ENCODE measurements at places on chromosomes 16 and 17.

DNA sequence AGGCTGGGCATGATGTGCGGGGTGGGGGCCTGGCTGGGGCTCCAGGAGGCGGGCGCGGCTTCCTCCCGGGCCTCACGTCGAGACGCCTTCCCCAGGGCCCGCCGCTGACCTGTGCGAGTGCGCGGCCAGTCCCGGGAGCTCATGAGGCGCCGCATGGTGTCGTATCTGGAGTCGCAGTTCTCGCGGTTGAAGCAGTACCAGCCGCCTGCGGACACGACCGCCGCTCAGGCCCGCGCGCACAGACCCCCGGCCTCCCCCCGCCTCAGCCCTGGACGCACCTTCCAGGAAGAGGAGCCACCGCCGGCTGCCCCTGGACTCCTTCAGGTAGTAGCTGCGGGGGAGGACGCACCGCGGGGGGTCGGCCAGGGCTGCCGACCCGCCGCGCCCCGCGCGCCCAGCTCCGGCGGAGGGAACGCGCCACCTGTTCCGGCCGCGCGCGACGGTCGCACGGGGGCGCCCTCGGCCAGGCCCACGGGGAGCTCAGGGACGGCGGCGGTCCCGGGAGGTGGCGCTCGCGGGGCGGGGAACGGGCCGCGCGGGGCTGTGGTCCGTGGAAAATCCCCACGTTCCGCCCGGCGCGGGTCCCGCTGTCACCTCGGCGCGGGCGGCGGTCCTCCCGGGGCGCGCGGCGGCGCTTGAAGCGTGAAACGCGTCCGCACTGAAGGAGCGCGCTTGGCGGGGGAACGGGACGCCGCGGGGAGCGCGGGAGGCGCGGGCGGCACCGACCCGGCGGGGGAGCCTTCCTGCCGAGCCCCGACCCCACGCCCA is 1.4 kb downstream of the NOTUM start:
- peak; percentile 86 for DNase-seq

DNA sequence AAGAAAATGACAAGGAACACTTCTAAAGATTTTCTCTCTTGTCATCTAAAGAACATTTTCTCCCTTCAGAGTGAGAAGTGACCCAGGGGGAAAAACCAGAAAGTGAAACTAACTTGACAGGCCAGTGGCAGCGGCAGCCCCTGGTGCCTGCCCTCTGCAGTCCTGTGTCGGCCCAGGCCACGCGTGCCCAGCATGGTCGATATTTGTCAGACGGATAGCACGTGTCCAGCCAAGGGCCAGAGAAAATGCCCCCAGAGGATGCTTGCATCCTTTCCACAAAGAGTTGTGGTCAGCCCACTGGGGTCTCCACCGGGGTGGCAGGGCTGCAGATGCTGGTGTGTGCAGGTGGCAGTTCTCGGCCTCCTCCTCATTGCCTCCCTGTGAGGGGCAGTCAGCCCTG is 176.6 kb downstream of the RAB11FIP4 start:
- DNase-seq = no peak

DNA sequence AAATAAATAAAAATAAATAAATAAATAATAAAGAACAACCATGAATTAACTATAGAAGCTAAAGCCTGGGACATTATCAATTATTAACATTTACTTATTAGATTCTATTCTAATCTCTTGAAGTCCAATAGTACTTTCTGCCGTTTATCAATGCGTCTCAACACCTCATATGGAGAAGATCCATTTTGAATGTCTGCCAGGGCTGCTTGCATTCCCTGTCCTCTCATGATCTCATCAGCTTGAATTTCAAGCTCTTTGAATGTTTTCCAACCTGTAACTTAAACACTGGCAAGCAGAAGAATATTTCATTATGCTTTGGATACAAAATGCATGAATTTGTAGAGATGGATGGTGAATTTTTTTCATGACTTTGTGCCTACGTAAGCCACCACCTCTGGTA is 191.9 kb upstream of the ANKFN1 start:
- no peak for DNase-seq

- no peak for DNase-seq
Measured at GRCh38 chr16:74836111-74836671, 61.6 kb upstream of the FA2H start.

DNA sequence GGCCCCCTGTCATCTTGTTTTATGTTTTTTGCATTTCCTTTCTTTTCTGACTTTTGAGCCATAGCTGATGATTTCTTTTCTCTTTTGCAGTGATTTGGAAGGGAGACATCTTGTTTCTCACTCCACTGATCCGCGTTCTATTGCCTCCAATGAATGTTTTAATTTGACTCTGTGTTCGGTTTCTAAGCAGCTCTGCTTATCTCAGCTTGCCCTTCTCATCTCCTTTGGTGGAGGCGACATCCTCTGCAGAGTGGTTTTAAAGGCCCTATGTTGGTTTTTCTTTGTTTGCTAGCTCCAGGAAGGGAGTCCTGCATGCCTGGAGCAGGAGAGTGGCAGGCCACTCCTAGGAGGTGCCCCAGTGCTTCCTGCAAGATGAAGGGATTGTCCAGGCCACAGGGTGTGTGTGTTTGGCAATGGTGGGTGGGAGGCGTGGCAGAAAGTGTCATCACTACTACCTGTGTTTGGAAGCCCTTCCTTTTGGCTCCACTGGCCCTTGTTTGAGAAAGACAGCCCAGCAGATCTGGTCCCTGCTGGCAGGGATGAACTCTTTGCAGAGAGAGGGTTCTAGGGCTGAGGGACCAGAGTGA is 13.6 kb downstream of the SMPD3 start:
- DNase-seq = no peak

DNA sequence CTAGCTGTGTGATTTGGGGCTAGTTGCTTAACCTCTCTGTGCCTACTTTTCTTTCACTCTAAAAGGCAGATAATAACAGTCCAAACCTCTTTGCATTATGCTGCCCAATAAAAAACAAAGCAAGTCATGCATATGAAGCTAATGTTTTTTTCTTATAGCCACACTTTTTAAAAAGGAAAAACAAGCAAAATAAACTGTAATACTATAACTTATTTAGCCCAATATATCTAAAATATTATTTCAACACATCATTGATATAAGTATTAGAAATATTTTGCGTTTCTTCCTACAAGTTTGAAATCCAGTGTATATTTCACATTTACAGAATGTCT is 22.4 kb downstream of the ANKRD40 start:
- no peak for DNase-seq

DNA sequence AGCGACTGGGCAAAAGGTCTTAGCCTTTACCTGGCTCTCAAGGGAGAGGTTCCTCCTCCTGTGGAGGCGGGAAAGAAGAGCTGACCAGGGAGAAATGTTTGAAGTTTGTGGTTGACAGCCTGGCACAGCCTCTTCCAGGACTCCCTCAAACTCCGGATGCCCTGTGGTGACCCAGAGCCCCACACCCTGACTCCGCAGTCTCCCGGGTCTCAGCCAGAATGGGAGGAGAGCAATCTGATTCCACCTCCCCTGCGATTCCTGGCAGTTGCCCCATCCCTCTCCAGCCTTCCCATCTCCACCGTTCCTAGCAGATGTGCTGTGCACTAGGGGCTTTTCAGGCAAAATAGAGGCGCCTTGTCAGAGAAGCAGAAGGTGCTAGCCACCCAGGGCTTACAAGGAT is 5.5 kb upstream of the DNAI2 start:
- no peak for DNase-seq

GRCh38 chr17:30477774-30478115 is 537 bp downstream of the GOSR1 start:
- DNase-seq = no peak

DNA sequence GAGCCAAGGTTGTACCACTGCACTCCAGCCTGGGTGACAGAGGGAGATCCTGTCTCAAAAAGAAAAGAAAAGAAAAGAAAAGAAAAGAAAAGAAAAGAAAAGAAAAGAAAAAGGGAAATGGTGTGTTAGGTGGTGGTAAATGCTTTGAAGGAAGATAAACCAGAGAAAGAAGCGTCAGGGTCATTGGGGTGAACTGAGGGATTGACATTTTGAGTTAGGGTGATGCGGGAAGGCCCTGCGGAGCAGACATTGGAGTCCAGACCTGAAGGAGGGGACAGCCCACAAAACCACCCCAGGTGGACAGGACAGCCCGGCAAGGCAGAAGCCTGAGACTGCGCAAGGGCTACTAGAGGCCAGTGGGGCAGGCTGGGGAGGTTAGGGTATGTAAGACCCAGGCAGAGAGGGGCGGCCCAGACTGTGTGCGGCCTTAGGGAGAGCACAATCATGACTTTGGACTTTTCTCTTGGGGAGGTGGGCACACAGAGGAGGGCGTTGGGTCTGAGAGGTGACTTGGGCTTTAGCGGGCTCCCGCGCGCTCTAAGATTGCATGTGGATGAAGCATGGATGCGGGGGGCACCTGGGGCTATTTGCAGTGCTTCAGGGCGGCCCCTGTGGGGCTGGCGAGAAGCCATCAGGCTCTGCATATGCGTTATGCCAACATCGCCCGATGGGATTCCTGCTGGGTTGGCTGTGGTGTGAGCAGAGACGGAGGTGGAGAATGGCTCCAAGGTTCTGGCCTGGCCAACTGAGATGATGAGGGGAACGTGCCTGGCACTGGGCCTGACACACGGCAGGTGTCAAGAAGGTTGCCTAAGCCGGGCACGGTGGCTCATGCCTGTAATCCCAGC is 3.3 kb upstream of the GAA start:
- DNase-seq = no peak

- DNase-seq = no peak
Measured at GRCh38 chr16:22924492-22924891, 110.5 kb downstream of the HS3ST2 start.

- DNase-seq = no peak
Measured at GRCh38 chr16:2713523-2713922, 6.5 kb downstream of the PRSS27 start.

DNA sequence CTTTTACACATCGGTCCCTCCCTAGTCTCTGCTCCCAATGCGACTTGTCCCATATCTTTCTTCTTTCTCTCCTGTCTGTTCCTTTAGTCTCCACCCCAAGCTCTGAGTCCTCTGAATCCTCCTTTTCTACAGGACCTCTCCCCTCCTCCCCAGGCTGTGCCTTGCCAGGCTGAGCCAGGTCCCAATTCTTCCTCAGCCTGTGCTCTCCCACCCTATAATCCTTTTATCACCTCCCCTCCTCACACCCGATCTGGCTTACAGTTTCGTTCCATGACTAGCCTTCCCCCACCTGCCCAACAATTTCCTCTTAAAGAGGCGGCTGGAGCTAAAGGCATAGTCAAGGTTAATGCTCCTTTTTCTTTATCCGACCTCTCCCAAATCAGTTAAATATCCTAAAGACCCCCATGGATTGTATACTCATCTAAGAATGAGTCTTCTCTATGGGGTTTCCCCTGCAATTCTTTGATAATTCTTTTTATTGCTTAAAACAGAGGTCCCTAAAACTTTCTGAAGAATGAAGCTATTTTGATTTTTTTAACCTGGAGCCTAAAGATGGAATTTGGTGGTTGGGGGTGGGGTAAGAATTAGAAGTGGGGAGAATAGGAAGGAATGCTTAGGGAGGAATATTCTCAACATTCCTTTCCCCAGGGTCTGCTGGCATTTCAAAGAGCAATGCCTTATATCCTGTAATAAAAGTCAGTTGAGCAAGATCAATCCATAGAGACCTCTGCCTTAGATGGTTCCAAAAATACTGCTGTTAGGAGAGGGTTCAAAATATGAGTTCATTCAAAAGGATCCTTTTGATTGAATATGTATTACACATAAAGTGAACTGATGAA is 102.8 kb downstream of the MYO1D start:
- DNase-seq = no peak

DNA sequence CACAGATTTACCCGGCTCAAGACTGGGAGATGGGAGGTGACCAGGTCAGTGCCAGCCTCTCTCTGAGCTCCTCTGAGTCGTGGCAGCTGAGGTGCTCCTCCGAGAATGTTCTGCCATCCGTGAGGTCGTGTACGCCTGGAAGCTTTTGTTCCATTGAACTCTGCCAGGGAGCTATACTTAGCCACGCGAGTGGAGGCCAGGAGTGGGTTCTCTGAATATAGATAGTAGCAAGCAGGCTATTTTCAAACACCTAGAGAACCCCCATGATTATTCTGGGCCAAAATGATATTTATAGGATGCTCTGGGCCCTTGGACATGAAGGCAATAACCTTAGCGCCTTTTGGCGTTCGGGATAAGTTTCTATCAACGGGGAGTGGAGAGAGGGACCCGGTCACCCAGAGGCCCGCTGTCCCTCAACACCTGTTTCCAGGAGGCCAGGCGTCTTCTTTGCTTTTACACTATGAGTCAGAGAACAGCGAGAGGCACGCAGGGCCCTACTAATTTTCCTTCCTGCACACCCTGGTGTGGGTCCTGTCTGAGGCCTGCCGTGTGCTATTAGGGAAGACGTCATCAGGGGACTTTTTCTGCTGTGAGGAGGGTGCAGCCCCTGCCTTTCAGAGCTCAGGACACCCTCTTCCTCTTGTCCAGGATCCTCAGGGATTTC is 11.0 kb upstream of the MVD start:
- DNase-seq = no peak

DNA sequence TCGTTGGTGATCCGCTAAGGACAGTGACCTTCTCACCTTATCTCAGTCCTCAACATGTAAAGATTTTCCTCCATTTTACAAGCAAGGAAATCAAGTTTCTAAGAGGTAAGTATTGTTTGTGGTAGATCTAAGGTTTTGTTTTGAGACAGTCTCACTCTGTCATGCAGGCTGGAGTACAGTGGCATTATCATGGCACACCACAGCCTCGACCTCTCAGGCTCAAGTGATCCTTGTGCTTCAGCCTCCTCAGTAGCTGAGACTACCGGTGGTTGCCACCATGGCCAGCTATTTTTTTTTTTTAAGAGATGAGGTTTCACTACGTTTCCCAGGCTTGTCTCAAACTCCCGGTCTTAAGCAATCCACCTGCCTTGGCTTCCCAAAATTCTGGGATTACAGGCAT is 34.9 kb downstream of the PRKCA start:
- DNase-seq = no peak

GRCh38 chr16:21272253-21272652 is 5.8 kb downstream of the CRYM start:
- DNase-seq = no peak

- DNase-seq = no peak
Measured at GRCh38 chr16:3861808-3862451, 18.6 kb downstream of the CREBBP start.

- DNase-seq = no peak
Measured at GRCh38 chr16:23015580-23015979, 133.7 kb downstream of the USP31 start.

GRCh38 chr17:57949649-57950048 is 5.6 kb downstream of the CUEDC1 start:
- DNase-seq = no peak

- no peak for DNase-seq
Measured at GRCh38 chr17:77495575-77495974, 354.8 kb downstream of the SEC14L1 start.

GRCh38 chr16:79668502-79668901 is 68.0 kb upstream of the MAF start:
- DNase-seq = no peak

- no peak for DNase-seq
Measured at GRCh38 chr16:14289692-14290340, 218.7 kb downstream of the MRTFB start.

GRCh38 chr16:11916524-11917285 is 949 bp upstream of the GSPT1 start:
- DNase-seq = no peak

Data from stimulated activated CD4-positive, alpha-beta T cell treated with anti-CD3 and anti-CD28 coated beads, Interleukin-4, amount 100 ng/mL, for 4 hours (primary cell).